Vagina (tissue), 2 donors: ENCODE measurements at places on chromosomes 12 and 14.

DNA sequence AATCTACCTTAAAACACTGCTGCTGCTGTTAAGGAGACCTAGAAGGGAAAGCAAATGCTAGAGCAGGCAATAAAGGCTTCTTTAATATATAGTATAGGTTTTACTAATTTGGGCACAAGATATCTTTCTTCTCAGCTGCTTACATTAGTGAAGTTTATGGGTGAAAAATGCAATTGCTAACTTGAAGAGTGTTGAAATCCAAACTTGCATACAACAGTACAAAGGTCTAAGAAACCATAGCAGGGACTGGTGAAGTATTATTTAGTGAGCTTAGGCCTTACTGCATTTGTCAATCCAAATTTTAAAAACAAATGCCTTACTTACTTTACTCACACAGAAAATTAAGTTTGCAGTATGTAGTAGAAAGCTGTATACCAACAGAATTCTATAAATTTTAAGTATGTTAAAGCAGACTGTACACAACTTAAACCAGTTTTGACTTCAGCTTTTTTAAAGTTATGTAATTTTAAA lies 1.4 kb upstream of the AP4S1 start:
- DNase-seq: no peak

DNA sequence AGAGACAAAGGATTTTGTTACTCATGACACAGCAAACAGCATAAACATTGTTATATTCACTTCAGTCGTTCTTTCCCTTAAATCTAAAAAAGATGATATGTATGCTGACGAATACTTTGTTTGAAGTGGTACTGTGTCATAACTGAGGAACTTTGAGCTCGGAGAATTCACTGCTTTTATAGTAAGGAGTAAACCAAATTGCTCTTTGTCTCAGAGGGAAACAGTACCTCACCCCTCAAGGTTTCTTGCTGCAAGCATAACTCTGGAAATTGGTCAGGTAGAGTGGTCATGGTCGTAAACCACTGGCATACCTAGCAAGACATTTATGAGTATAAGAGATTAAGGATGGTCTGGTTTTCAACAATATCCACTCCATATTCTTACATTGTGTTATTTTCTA lies 160.2 kb upstream of the OR4E1 start:
- DNase-seq: no peak

- DNase-seq: no peak
These were observed 37.3 kb downstream of the KIF21A start for GRCh38 chr12:39405580-39405979.

DNA sequence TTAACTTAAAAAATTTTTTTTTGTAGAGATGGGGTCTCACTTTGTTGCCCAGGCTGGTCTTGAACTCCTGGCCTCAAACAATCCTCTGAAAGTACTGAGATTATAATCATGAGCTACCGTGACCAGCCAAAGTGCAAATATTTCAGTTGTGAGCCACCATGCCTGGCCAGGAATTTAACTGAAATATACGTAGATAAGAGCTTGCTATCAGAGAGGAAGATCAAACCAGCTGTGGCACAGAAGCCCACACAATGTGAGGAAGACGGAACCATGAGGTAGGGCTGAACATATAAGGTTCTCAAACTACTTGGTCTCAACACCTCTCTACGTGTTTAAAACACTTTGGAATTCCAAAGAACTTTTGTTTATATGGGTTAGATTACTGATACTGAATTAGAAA lies 29.1 kb downstream of the ATG14 start:
- no peak for DNase-seq

GRCh38 chr14:104392001-104392395 lies 187.6 kb upstream of the C14orf180 start:
- DNase-seq: no peak

GRCh38 chr12:21925296-21925913 lies 15.8 kb downstream of the ABCC9 start:
- no peak for DNase-seq

DNA sequence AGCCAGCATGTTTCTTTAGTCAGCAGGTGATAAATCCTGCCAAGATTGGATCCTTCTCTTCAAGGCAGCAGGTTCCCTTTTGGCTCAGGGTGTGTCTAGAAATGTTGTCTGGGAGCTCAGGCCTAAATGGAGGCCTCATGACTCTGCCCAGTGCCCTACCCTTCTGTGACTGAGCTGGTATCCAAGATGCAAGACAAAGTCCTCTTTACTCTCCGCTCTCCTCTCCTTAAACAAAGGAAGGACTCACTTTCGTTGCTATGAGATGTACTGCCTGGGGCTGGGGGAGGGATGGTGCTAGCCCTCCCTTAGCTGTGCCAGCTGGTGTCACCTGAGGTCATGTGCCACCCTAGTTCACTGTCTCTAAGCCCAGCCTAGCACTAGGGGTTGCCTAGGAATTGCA lies 13.8 kb upstream of the TMPRSS12 start:
- DNase-seq: no peak
